GM12865 (cell line): ENCODE measurements at places on chromosomes 12 and 14.

- no peak for DNase-seq
These were observed 141.4 kb upstream of the TMPO start for GRCh38 chr12:98374007-98374406.

DNA sequence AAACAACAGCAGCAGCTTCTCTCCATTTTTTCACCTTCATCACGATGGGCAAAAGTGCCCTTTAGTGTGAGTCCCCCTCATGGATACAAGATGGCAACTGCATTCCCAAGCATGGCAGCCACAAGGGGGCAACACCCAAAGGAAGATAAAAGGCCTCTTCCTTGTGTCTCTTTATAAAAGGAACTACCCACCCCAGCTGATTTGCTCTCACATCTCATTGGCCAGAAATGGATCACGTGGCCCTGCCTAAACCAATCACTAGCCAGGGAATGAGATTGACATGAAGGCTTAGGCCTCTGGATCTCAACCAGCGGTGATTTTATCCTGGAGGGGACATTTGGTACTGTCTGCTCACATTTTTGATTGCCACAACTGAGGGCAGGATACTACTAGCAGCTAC is 21.9 kb upstream of the IFT81 start:
- DNase-seq = peak; percentile 64

- no peak for DNase-seq
These were observed 4.2 kb downstream of the SCNN1A start for GRCh38 chr12:6370994-6371754.

GRCh38 chr12:18652596-18652995 is 85.2 kb downstream of the PLCZ1 start:
- no peak for DNase-seq

GRCh38 chr14:72739446-72740405 is 154.2 kb downstream of the DPF3 start:
- no peak for DNase-seq

DNA sequence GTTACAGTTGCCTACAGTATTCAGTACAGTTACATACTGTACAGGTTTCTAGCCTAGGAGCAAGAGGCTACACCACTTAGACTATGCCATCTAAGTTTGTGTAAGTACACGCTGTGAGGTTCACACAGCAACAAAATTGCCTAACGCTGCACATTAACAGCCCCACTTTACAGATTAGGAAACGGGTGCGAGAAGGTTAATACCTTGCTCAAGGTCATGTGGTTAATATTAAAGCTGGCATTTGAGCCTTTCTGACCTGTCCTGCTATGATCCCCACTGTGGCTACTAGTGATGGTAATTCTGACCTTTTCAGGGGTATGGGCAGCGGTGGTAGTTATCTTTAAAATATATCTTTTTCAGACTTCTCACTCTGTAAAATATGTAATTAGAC is 20.9 kb downstream of the ACVR1B start:
- no peak for DNase-seq

DNA sequence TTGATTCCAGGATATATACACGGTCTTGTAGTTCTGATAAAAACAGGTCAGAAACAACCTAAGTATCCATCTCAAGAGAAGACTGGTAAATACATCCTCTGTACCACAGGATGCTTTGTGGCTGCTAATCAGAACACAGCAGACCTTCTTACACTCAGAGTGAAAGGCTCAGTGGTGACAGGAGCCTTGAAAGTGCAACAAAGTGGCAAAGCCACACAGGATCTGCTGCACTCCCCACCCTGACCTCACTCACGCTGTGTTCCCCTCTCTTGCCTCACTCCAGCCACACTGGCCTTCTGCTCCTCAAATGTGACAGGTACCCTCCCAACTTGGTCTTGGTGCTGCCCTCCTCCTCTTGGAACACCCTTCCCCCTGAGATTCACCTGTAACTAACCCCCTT is 98.1 kb upstream of the GRIP1 start:
- peak; percentile 79 for DNase-seq

GRCh38 chr12:88141425-88141773 is 489 bp downstream of the CEP290 start:
- DNase-seq = no peak

DNA sequence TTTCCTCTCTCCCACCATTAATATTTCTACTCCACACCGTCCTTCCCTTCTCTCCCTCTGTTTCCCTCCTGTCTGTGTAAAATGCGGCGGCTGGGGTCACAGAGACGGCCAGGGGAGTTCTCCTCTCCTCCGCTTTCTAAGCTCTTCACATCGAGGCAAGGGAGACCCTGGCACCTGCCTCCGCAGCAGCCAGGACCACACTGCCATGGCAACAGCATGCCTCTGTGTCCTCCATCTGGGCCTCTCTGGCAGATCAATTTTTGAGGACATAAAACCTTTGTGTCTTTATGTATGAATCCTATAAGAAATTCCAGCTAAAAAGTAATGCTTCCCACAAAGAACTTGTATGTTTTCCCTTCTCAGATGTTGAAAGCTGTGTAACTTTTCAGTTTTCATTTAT is 41.4 kb downstream of the DYRK4 start:
- no peak for DNase-seq

DNA sequence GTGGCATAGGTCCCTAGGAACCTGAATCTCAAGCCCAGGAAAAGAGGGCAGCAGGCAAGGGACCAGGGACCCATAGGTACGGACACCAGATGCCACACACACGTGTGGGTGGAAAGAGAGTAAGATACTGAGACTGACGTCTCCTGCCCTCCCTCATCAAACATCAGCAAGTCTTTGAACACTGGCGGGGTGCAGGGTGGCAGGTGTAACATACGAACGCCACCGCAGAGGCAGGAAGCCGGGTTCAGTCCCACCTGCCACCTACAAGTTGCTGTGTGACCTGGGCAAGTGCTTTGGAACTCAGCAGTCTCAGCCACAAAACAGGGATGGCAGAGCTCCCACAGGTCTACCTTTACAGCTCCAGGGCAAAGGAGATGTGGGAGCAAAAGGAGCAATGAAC is 11.1 kb downstream of the ACTN1 start:
- DNase-seq = no peak

- DNase-seq = no peak
These were observed 115.5 kb downstream of the EML1 start for GRCh38 chr14:99908653-99909250.

GRCh38 chr14:101733211-101733610 is 28.3 kb upstream of the PPP2R5C start:
- no peak for DNase-seq

- no peak for DNase-seq
These were observed 238.7 kb downstream of the AKAP6 start for GRCh38 chr14:32567543-32568384.

- no peak for DNase-seq
These were observed 383.6 kb downstream of the BCAT1 start for GRCh38 chr12:24565300-24565699.
